ENCODE measurements at places on chromosomes 11 and 22.
A peak's percentile ranks its signal among the peaks of the same experiment; 100 is the strongest.

DNA sequence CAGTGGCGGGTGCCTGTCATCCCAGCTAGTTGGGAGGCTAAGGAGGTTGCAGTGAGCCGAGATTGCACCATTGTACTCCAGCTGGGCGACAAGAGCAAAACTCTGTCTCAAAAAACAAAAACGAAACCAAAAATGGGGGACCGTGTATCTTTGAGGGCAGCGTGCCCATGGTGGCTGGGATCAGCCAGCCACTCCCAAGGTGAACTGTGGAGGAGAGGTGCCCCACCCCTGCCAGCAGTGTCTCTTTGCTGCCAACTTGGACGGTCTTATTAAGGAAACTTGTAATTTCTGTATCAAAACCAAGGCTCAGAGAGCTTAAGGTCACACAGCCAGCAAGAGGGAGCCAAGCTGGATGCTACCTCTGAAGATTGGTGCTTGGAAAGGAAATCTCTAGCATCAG is 147.7 kb downstream of the CACNA1I start:
- no peak for DNase-seq

DNA sequence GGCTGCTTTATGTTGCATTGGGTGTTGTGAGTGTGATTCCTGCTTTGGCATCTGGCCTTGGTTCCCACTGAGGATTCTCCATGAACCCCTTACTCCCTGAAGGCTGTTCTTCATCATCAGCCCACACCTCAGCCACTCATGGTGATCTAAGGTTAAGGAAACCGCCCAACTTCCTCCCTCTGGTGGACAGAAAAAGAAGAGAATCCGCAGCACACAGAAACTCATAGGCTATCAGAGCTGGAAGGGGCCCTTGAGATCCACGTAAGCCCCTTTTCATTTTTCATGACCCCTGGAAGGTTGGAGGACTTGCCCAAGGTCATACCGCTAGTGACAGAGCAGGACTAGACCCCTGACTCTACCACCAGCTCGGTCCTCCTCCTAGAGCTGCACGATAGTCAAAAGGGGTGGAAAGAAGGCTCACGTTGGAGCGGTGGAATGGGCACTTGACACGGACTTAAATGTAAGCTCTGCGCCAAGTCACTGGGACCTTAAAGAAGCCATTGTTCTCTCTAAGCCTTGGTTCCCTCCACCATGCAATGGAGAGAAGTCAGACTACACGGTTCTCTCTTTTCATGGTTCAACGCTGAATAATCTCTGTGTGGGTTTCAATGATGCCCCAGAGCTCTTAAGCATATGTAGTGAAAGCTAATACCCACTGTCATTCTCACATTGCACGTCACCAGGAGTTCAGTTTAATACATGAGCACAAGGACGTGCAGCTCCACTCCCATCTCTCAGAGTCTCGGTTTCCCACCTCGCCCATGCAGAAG is 83.6 kb upstream of the CRTAM start:
- no peak for DNase-seq

GRCh38 chr11:44266056-44266780 is 43.7 kb downstream of the ALX4 start:
- no peak for DNase-seq

DNA sequence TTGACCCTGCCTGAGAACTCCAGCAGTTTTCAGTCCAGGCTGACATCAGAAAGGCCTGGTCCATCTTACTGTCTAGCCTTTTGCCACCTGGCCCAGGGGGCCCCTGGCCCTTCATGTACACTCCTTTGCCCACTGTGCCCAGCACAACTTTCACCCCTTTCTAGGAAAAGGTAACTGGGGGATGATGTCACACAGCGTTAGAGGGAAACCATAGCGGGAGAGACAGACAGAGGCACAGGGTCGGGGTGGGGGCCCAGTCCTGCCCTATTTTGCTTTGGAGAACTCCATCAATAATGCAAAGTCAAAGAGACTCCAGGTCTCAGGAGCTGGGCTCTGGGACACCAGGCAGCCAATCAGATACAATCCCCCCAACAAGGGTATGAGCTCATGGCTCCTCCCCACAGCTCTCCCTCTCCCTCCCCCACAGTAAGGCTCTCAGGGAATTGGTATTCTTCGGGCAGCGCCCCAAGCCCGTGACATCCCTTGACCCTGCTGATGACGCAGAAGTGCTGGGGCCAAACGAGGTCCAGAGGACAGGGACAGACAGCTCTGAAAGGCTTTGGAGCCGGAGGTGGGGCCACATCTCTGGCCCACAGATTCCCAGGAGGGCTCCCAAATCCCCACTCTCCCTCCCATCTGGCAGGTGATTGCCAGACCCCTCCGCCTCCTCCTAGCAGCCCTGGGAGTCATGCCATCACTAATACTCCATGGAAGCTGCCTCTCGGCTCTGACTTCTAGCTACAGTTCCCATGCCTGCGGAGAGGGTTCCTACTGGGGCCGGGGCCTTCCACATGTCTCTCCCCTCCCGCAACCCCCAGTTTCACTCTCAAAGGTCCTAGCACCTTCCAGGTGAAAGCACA is 5.9 kb downstream of the USP2 start:
- no peak for DNase-seq

DNA sequence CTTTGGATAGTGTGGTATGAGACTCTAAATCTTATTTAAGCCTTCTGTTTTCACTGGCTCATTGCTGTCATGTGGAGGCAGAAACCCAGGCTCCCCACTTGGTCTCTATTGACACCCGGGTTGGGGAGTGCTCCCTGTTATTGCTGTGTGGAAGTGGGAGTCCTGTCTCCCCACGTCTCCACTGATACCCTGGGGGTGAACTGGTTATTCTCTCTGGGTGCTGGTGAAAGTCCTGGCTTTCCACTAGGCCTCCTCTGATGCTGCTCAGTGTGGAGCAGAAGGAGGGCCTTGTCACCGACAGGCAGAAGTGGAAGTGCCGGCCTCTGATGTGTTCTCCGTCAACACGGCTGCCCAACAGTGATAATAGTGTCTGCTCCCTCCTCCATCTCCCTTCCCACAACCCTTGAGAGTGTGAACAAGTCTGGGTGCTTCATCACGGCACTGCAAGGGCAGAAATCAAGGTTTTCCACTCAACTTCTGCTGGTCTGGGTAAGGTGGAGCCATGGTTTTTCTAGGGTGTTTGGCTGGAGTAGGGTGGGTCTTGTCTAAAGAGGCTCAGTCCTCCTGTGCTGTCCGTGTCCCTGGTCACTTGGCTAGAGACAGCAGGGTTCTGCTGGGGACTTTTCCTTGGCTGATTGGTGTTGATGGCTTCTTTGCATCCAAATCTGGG is 240.7 kb upstream of the B3GAT1 start:
- DNase-seq: no peak

DNA sequence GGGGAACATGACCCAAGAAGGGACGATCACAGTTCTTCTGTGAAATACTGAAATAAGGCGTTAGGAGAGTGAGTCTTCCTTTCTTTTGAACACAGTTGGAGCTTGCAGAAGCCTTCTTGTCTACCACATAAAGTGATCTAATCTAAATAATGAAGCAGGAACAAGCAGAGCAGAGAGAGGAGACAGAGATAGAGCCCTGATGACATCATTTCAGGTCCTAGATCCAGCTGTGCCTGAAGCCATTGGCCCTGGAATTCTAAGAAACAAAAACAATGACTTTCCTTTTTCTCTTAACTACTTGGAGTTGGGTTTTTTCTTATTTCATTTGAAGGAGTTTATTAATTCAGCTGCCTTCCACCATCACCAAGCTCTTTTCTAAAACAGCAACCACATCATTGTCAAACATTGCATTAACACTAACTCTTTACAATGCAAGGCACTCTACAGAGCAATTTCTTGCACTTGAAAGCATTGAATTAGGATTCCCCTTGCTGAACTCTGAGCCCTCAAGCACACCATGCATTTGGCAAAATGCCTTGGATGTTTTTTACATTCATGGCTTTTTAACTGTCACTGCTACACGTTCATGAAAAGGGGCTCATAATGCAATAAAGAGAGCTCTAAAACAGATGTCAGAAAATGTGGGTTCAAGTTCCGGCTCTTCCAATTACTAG is 117.2 kb upstream of the TIMP3 start:
- no peak for DNase-seq

DNA sequence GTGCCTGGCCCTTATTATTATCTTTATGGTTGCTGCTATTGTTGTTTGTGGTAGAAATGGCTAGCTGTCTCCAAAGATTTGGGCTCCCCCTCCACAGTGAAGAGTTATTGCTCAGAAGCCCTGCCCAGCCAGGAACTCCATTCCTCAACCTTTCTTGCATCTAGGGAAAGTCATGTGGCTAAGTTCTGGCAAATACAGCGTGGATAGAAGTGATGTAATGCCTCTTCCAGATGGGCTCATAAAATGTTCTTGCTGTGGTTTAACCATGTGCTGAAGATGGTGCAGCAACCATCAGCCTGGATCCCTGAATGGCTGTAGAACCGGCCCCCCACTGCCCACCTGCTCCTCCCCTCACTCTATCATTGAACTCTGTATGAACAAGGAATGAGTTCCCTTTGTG is 203.5 kb upstream of the E2F8 start:
- no peak for DNase-seq

GRCh38 chr11:2143799-2144543 is 4.8 kb upstream of the IGF2 start:
- no peak for DNase-seq

DNA sequence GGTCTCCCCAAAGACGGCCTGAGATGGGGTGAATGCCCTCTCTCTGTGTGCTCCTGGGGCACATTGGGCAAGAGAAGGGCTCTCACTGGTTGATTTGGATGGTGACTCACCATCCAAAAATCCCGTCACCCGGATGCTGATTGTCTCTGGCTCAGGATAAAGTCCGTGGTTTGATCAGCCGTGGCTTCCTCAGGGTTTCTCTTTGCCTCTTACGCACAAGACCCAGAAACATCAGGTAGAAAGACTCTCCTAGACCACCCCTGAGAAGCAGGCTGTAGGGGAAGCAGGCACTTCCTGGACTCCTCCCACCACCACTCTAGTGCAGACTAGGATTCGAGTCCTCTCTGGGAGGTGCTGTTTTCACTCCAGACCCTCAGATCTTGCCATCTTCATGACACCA is 176.1 kb upstream of the NCAM1 start:
- DNase-seq: no peak

DNA sequence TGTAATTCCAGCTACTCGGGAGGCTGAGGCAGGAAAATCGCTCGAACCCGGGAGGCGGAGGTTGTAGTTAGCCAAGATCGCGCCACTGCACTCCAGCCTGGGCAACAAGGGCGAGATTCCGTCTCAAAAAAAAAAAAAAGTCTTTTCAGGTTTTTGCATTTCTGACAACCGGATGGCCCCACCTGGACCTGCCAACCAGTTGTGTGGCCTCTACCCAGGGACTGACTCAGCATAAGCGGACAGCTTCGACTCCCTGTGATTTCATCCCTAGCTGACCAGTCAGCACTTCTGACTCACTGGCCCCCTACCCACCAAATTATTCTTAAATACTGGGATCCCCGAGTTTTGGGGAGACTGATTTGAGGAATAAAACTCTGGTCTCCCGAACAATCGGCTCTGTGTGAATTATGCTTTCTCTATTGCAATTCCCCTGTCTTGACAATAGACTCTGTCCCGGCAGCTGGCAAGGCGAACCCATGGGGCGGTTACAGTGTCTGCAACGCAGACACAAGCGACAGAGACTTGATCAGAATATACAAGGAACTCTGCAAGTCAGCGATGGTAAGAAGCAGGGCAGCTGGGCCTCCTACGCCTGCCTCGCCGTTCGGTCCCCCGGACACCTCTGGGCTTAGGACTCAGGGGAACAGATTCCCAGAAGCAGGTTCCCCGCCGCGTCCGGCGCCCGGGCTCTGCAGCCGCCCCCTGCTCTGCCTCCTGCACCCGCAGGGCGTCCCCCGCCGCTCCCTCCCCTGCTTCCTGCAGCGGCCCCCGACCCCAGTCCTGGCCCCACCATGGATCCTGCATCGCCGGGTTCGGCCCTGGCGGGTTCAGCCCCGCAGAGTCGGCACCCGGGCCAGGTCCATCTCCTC is 741 bp upstream of the TALDO1 start:
- peak; percentile 71 for DNase-seq

DNA sequence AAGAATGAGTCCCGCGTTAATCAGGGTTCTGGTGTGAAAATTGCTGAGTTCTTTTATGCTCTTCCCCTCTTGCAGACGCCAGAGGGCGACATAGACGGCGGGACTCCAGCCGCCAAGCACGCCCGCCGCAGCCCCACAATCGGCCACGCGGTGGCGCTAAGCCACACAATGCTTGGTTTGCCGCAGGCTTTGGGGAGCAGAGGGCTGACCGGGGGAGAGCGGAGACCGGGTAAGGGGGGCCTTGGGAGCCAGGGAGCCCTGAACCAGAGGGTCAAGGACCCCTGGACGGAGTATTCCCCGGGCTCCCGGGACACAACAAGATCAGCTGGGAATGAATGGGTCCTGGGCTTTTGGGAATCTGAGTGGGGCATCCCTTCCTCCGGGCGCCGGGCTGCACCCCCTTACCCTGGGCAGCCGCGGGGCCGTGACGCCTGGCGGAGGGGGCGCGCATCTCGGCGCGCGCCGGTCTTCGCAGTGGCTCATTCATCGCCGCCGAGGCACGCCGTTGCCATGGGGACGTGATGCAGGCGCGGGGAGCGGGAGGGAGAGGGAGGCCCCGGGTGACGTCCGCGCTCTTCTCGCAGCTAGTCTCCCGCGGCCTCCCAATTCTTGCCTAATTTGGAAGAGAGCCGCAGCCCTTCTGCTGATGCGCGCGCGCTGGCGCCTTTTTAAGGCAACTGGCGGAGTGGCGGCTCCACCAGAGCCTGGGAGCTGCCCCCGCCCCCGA is 12.2 kb upstream of the NPAS4 start:
- peak; percentile 90 for DNase-seq

GRCh38 chr22:25748140-25748539 is 6.2 kb downstream of the MYO18B start:
- DNase-seq: no peak

- no peak for DNase-seq
Measured at GRCh38 chr11:10722307-10722706, 28.7 kb upstream of the CTR9 start.

DNA sequence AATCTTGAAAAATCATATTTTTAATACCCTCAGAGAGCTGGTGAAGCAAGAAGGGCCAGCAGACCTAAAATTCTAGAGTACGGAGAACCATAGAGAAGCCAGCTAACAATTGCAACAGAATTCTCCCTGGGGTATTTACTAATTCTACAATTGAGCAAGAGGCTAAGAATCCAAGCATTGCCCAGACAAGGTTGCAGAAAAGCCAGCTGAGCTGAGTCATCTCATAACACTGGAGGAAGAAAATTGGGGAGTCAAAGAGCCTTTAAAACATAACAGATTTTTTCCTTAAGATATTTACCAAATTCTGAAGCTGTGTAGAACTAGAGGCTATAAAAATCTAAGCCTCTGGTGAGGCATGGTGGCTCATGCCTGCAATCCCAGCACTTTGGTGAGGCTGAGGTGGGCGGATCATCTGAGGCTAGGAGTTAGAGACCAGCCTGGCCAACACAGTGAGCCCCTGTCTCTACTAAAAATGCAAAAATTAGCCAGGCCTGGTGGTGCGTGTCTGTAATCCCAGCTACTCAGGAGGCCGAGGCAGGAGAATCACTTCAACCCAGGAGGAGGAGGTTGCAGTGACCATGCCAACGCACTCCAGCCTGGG is 13.6 kb upstream of the TMEM216 start:
- no peak for DNase-seq

GRCh38 chr11:44823006-44823405 is 96.2 kb downstream of the TSPAN18 start:
- DNase-seq: no peak

All from NCI-H2081 (cell line).